ENCODE measurements at places on chromosomes 16 and 17. TPM values are rescaled to one million over a fixed set of nuclear protein-coding genes. Genes with fewer than 3 reads are reported as not detected.

DLX4 gene
- total RNA-seq = not detected

TEKT3 gene
- 0.51 TPM for total RNA-seq

GRCh38 chr17:35812456-35812855 lies 3.2 kb downstream of the TAF15 start:
- DNase-seq = no peak
- H3K4me3 ChIP-seq = no peak overlapping the region
- H3K27me3 ChIP-seq = no peaks in the 10 kb centered on the region
- no peaks in the 10 kb centered on the region for H3K36me3 ChIP-seq
- no peak overlapping the region for H3K27ac ChIP-seq
- peaks cover 7% of the 10 kb centered on the region for H3K4me1 ChIP-seq

- no peaks in the 10 kb centered on the region for H3K4me1 ChIP-seq
- no peaks in the 10 kb centered on the region for H3K36me3 ChIP-seq
- H3K4me3 ChIP-seq = no peak overlapping the region
- no peaks in the 10 kb centered on the region for H3K27me3 ChIP-seq
- DNase-seq = no peak
Observed at GRCh38 chr17:27339836-27340550, 46.1 kb downstream of the WSB1 start.

DNA sequence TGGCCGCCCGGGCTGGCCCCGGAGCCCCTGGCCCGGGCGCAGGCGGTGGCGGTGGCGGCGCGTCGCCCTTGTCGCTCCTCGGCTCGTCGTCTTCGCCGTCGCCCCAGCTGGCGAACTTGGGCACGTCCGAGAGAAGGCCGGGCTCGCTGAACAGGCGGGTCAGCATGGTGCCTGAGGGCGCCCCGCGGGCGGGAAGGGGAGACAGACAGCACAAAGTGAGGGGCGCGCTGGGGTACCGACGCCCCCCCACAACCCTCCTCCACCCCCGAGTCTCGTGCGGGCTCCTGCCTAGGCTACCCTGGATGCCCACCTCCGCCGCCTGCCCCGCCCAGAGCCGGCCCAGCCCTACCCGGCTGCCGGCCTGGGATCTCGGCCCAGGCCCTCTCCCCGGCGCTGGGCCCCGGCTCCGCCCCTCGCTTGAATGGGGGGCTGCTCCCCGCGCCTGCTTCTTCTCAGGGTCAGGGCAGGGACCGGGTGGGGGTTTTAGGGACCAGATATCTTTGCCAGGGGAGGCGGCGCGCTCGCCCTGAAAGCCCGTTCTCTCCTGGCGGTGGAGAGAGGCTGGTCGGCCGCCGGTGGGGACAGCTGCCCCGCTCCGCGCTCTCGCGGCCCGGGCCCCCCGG lies 1.2 kb downstream of the NEUROD2 start:
- H3K36me3 ChIP-seq = no peaks in the 10 kb centered on the region
- H3K4me3 ChIP-seq = no peak overlapping the region
- DNase-seq = no peak

DNA sequence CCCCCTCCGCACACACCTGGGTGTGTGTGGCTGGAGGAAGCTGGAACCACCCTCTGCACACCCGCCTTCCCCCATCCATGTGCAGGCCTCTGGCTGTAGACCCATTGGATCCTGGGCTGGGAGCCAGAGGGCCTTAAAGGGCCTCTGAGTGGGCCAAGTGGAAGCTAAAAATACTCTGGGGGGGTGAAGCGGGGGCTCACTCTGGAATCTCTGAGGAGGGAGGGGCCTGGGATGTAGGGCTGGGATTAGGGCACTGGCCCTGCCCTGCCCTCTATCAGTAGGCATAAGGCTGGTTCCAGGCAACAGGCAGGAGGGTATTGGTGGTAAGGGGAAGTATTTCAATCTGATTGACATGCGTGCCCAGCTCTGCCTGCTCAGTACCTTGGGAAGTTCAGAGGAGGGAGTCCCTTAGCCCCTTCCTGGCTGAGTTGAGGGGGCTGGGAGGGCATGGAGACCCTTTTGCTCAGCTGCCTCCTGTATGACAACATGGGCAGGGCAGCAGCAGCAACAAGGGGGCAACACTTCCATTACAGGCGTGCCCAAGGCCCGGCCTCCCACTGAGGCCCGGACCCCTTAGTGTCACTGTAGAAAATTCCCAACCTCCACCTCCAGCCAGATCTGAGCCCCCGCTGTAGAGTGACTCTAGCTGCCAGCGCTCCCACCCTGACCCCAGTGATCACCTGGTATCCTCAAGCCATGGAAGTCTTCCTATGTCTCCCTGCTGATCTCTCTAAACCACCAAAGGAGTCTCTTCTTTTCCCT lies 5.2 kb downstream of the ITGA3 start:
- H3K4me3 ChIP-seq = no peak overlapping the region
- peak; percentile 93 for DNase-seq
- H3K27ac ChIP-seq = peak overlapping the region; percentile 92

GRCh38 chr17:58531122-58531521 lies 16.7 kb upstream of the MTMR4 start:
- no peak for DNase-seq
- peak overlapping the region; percentile 46 for H3K4me3 ChIP-seq
- H3K4me1 ChIP-seq = no peaks in the 10 kb centered on the region
- H3K27me3 ChIP-seq = no peaks in the 10 kb centered on the region

DNA sequence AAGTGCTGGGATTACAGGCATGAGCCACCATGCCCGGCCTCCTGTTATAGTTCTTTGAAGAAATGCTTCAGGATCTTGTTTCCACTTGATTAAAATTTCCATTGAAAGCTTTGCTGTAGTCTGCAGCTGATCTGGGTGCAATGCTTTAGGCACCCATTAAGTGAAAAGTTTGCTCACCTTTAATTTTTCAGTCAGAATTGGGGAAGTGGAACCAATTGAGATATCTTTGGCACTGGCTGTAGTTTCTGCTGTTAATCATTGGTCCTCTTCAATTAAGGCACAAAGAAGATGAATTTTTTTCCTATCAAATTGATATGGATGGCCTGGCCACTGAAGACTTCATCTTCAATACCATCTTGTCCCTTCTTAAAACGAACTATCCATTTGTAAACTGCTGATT lies 336.1 kb upstream of the TBX2 start:
- no peak for DNase-seq
- no peak overlapping the region for H3K4me3 ChIP-seq
- H3K36me3 ChIP-seq = no peaks in the 10 kb centered on the region
- no peaks in the 10 kb centered on the region for H3K27me3 ChIP-seq
- H3K4me1 ChIP-seq = peaks cover 6% of the 10 kb centered on the region

GRCh38 chr16:31138621-31139578 lies 3.4 kb upstream of the PRSS8 start:
- no peaks in the 10 kb centered on the region for H3K36me3 ChIP-seq
- DNase-seq = peak; percentile 53
- H3K4me1 ChIP-seq = no peaks in the 10 kb centered on the region
- no peak overlapping the region for H3K4me3 ChIP-seq
